ENCODE measurements at places on chromosomes 1 and 21.

- DNase-seq, result no peak
These were observed 1.1 kb upstream of the FABP3 start for GRCh38 chr1:31373897-31374486.

GRCh38 chr1:182185842-182186756, 124.6 kb upstream of the ZNF648 start:
- no peak for DNase-seq

DNA sequence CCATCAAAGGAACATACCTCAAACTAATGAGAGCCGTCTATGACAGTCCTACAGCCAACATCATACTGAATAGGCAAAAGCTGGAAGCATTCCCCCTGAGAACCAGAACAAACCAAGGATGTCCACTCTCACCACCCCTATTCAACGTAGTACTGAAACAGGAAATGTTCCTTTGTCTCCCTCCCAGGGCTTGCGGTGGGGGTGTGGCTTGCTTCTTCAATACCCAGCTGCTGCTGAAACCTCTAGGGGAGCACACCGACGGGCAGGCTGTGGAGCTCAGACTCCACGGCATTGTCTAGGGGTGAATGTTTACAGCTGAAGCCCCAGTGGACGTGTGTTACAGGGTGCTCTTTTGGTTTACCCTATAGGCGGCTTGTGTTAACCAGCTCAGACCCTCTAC, 30.5 kb upstream of the B3GALT2 start:
- DNase-seq, result no peak

- DNase-seq, result no peak
These were observed 1440.3 kb downstream of the NCAM2 start for GRCh38 chr21:22438428-22439086.

GRCh38 chr1:183480971-183481441, 8.7 kb downstream of the SMG7 start:
- DNase-seq, result no peak

DNA sequence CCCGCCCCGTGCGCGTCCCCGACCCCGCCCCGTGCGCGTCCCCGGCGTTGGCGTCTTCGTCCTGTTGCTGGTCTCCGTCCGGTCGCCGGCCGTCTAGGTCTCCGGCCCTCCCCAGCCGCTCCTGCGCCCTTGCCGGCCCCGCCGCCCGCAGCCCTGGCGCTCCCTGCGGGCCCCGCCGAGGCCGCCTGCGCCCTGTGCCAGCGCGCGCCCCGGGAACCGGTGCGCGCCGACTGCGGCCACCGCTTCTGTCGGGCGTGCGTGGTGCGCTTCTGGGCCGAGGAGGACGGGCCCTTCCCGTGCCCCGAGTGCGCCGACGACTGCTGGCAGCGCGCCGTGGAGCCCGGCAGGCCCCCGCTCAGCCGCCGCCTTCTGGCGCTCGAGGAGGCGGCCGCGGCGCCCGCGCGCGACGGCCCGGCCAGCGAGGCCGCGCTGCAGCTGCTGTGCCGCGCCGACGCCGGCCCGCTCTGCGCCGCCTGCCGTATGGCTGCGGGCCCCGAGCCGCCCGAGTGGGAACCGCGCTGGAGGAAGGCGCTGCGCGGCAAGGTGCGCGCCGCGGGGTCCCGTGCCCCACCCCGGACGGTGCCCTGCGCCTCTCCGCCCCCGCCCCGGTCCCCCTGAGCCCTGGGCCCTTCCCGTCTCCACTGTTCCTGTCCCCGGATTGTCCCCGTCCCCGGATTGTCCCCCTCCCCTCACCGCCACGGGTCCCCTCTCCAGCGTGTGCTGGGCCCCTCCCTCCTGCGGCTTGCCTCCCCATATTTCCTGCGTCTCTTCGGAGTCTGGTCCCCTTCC, at the start of gene RNF187:
Gene RNF187, plus strand, starts transcription at position 47 of the 789 bp plus-strand sequence.
- peak; percentile 73 for DNase-seq

DNA sequence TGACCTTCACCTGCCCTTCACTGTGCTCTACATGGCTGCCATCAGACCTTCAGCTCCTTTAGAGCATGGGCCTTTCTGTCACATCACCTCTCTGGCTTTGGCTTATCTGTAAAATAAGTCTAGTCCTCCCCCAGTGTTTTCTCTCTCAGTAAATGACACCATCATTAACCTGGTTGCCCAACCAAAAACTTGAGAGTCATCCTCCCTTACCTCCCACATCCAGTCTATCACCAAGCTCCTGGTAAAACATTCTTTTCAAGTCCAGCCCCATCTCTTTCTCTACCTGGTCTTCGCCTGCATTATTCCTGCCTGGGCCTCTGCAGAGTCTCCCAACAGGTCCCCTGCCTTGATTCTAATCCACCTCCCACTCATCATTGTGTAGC, 13.1 kb downstream of the SLC26A9 start:
- DNase-seq, result no peak

DNA sequence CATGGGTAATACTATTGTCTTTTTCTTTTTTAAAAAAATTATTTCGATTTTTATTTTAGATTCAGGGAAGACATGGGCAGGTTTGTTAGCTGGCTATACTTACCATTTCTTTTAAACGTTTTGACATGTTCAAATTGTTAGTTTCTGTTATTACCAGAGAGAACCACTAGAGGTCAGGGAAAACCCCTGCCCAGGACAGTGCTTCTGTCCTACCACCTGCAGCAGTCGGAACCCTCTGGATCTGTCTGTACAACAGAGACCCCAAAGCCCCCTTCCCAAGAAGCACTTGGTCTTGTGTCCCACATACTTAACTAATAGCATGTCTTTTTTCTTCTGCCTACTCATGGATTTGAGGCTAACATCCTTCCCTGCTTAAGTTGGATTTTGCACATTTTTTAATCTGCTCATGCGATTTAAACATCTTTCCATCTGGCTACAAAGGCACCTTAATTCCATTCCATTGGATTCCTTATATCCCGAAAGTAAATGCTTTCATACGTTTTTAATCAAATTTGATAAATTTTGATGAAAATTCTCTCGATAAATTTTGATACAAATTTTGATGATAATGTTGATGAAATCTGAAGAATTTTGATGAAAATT, 10.0 kb upstream of the C1orf115 start:
- DNase-seq, result peak; percentile 26

- DNase-seq, result peak; percentile 21
These were observed 1.2 kb downstream of the GPR88 start for GRCh38 chr1:100538913-100539835.

DNA sequence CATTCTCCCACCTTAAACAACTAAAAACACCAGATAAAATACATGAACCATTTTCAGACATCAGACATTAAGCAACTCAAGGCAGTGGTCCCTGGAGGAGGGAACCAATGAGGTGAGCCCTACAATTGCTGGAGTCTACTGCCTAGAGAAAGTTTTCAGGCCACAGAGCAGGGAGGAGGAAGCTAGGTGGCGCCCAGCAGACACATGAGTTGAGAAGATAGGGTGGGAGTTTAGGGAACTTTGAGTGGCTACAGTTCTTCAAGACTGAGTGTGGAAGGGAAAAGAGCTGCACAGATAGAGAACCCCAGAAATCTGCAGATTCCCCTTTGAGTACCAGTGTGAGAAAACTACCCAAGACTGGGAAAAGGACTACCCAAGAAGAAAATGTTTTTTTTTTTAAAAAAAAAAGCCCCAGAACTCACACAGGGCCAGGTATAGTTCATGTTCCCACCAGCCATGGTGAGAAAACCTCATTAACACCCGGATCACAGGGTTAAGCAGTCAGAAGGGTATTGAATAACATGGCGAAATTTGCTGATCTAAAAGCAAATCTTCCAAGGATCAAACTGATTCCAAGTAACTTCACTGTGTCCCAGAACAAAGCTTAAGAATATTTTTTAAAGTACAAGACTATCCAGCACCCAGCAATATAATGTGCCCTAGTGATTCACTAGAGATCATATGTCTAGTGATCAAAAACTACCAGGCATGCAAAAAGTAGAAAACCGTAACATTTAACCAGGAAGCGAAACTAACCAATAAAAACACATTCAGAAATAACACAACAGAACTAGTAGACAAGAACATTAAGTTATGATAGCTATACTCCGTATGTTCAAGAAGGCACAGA, 12.0 kb downstream of the ALDH9A1 start:
- no peak for DNase-seq

DNA sequence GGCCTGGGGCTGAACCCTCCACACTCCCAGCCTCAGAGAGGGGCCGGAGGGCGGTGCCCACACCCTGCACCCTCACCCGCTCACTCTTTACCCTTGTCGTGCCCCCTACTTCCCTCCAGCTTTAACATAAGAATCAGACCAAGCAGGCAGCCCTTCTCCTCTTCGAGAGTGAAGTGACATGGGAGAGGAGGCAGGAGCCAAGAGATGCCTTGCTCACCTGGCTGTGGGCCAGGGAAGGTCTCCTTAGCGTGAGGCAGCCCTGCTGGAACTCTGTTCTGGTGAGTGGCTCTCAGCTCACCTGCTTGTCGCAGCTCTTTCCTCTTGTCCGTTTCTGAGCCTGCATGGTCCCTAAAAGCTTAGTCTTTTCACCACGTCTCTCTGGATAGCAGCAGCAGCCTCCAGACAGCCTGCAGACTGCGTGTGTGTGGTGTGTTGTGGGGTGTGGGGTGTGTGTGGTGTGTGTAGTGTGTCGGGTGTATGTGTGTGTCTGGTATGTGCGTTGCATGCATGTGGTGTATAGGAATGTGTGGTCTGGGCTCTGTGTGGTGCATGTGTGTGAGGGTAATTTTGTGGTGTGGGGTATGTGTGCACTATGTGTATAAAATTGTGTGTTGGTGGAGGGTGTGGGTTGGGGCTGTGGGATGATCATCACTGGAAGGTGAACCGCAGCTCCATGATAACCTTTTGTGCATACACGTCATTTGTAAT, 86.7 kb downstream of the CCDC185 start:
- no peak for DNase-seq

- no peak for DNase-seq
These were observed 546 bp downstream of the DONSON start for GRCh38 chr21:33587792-33588484.

GRCh38 chr21:28480470-28480869, 512.2 kb downstream of the LTN1 start:
- DNase-seq, result no peak

DNA sequence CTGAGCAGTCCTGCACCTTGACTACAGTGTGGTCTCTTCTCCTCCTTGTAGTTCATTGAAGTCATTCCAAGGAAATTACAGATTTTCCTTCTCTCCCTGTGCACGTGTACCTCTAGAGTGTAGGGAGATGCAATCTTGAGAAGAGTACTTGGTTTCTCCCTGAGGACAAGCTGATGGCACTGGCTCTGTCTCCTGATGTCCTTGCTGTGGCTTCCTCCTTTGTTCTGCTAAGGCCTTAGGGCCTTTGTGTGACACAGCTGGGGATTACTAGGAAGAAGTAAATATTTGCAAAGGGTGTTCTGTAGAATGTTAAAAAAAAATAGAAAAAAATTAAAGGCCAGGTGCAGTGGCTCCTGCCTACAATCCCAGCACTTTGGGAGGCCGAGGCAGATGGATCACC, 66.2 kb upstream of the APOBEC4 start:
- DNase-seq, result no peak

GRCh38 chr1:222240536-222241181, 307.2 kb downstream of the HHIPL2 start:
- no peak for DNase-seq

GRCh38 chr1:29410476-29410875, 174.2 kb downstream of the PTPRU start:
- no peak for DNase-seq
